C1 segment of cervical spinal cord (tissue), 14 donors: ENCODE measurements at places on chromosomes 7 and 10.
A peak's percentile ranks its signal among the peaks of the same experiment; 100 is the strongest.

GRCh38 chr7:15829691-15830090 is 143.2 kb upstream of the MEOX2 start:
- no peak for DNase-seq

DNA sequence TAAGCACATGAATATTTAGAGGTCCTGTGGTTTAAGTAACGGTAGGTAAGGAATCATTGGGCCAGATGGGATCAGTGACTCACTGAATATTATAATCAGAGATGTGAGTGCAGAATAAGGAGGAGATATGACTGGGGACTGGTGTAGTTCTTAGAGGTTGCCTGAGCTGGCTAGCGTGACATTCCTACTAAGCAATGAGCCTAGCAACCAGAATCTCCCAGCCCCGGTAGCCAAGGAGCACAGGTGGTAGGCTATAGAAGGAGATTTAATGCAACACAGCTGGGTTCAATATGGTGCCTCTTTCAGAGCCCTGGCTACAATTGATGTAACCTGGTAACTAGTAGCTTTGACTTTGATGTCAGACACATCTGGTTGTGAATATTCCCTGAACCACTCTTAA is 641.6 kb downstream of the AUTS2 start:
- no peak for DNase-seq

DNA sequence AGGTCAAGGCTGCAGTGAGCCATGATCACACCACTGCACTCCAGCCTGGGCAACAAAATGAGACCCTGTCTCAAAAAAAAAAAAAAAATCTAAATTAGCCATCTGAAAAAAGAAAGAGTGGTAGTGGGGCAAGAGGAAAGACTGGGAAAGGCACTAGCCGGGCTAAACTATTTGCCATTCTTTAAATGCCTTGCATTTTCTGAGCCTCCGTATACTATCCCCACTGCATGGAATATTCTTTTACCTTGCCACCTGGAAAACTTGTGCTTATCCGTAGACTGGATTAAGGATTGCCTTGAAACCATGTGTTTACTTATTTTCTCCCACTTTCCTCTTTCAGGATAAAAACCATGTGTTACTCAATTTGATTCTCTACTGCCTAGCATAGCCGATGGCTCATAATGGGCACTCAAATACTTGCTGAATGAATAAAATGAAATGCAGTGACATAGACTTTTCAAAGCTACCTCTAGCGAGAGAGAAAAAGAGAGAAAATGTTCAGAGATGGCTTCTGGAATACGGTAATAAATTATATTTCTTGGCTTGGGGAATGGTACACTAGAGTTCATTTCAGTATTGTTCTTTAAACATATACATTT is 30.6 kb downstream of the HYCC1 start:
- no peak for DNase-seq

- no peak for DNase-seq
Observed at GRCh38 chr10:62763155-62763554, 41.4 kb upstream of the ADO start.

GRCh38 chr10:30093303-30093950 is 34.0 kb upstream of the JCAD start:
- no peak for DNase-seq

GRCh38 chr7:41892356-41893100 is 189.6 kb upstream of the INHBA start:
- DNase-seq, result no peak

DNA sequence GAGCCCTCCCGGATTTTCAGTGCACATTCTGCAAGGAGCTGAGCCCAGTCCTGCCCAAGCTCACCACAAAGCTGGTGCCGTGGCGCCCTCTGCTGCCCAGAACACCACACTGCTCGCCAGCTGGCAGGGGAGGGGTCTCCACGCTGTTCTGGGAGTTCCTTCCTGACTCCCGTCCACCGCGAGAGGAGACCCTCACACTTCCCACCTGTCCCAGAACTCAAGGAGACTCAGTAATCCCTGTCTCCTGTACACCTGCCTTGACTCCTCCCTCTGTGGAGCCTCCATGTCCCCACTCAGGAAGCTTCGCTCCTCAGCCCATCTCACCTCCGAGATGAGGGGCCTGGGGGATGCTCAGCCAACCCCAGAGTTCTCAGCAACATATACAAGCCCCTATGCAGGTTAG is 11.3 kb downstream of the C10orf105 start:
- DNase-seq, result no peak

DNA sequence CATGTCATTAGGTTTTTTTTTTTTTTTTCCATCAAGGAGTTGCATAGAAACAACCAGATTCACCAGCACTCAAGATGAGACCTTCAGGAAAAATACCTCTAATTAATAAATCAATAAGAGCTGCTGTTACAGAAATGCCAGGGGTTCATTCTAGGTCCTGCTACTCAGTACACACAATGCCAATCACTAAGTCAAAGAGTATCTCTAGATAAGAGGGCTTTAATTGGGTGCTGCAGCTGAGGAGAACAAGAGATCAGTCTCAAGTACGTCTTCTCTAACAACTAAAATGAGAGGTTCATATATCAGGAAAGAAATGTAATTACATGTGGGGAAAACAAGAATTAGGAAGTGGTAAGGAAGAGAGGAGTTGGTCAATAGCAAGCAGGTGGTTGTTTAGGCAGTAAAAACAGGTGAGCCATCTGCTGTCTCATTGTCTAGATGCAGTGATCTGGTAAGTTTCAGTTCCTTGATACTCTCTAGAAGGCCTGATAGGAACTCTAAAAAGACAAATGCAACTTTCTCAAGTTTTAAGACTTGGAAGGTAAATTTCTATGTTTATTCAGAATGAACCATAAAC is 272.9 kb upstream of the ZWINT start:
- DNase-seq, result no peak

DNA sequence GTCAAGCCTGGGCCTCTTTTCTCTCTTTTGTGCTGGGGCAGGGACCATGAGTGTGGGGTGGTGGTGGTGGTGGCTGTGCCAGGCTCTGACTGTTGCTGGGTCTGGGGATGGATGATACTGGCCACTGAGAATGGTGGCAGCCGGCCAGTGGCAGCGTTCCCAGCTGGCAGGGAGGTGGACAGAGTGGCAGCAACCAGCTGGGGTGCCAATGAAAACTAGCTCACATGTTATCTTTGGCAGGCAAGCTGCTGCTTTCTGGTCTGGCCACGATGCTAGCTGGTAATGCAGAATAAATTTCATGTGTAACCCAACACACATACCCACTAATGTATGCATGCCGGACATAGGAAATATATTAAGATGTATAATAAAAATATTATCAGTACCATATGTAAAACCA is 95.0 kb upstream of the SLC26A5 start:
- DNase-seq, result peak; percentile 92

- no peak for DNase-seq
Observed at GRCh38 chr10:27611236-27611635, 107.1 kb downstream of the RAB18 start.

DNA sequence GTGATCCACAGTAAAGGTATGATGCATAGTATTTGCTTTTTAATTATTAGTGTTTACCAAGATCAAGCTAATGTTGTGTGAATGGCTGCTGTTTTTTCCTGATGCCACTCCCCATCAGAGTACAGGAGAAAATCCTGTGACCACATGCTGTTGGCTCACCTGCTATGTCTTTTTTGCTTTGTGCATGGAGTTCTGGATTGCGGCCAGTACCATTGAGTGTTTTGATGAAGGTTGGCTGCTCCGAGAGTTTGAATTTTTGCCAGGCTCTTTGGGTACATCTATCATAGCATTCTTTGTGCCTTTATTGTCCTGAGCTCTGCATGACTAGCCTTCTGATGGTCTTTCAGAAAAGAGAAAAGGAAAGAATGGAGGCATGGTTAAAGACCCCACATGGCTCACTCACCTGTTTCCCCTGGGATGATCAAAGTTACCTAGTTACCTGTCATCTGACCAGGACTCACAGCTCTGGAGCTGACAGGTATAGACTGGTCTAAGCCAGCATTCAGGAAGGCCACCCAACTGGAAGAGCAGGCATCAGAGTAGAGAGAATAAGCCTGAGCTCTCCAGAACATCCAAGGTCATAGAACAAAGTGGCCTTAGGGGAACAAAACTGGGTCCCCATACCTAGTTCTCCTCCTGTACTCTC is 11.8 kb upstream of the SGPL1 start:
- DNase-seq, result no peak

- no peak for DNase-seq
Observed at GRCh38 chr7:75644589-75644988, 94.2 kb downstream of the HIP1 start.

- no peak for DNase-seq
Observed at GRCh38 chr10:116306847-116307246, 17.4 kb upstream of the CCDC172 start.

DNA sequence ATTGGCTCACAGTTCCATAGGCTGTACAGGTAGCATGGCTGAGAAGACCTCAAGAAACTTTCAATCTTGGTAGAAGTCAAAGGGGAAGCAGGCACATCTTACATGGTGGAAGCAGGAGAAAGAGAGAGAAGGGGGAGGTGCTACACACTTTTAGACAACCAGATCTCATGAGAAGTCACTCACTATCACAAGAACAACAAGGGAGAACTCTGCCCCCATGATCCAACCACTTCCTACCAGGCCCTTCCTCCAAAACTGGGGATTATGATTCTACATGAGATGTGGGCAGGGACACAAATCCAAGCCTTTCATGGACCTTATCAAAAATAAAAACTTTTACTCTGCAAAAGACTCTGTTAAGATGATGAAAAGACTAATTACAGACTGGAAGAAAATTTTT is 183.2 kb upstream of the TRIM24 start:
- no peak for DNase-seq

- DNase-seq, result no peak
Observed at GRCh38 chr10:79070081-79070605, 1.4 kb downstream of the ZMIZ1 start.

DNA sequence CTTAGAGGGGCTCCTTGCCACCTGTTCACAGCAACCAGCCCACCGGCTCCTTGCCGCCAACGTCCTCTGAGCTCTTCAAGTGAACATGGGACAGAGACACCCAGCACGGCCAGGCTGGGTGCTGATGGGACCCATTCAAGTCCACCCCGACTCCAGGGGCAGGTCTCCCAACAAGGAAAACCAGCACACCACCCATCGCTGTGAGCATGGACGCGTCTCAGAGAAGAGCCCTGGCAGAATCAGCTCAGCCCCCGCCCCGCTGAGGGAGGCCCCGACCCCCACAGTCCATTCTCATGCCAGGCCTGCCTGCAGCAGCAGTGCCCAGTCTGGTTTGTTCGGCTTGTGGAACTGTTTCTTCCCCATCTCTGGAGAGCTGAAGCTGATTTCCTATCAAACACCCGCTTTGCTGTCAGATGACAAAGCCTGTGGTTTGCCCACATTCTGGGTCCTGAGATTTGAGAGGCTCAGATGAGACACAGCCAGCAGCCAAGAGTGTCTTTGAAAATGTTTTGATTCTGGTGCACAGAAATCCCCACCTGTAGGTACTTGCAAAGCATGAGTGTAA is 216.6 kb downstream of the ZMYND11 start:
- DNase-seq, result no peak

DNA sequence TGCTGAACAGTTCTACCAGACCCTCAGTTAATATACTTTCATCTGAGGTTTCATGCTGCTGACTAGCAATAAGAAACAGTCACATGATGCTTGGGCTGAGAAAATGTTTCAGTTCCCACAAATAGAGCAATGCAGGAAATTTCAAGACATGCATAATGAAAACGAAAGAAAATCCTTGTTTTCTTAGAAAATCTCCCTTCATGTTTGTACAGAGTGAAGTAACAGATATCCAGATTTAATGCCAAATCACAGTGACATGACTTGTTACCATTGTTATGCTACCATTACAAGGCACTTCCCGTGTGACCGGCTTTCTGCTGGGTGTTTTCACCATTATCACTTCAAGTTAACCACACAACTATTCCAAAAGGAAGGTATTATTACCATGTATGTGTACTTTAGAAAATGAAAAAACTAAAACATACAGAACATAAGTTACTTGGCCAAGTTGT is 121.7 kb downstream of the DOCK4 start:
- no peak for DNase-seq

DNA sequence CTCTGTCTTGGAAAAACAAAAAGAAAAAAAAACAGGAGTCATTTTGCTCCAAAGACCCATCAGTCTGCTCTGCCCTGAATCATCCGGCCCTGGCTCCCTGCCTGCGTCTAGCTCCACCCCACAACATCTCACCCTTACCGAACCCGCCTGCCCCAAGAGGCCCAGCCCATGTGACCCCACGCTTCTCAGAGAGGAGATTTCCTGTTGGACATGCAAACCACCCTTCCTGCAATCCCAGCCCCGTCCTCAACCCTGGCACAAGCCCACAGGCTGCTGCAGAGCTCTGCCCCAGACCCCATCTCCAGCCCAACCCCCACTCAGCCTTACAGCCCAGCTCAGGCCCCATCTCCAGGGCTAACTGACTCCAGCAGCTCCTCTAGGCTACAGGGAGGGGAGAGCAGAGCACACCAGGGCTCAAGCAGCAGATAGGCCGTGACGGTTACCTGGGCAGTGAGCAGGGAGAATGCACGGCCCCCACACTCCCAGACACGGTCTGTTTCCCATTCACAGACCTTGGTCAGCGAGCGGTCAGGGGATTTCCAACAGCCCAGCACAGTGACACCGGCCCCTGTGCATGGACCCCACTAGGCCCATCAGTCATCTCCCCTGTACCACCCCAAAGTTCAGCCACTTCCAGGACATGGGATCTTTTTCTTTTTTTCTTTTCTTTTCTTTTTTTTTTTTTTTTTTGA is 69.9 kb upstream of the GTF2I start:
- DNase-seq, result peak; percentile 32

- DNase-seq, result no peak
Observed at GRCh38 chr7:134616611-134617010, 30.0 kb upstream of the BPGM start.

DNA sequence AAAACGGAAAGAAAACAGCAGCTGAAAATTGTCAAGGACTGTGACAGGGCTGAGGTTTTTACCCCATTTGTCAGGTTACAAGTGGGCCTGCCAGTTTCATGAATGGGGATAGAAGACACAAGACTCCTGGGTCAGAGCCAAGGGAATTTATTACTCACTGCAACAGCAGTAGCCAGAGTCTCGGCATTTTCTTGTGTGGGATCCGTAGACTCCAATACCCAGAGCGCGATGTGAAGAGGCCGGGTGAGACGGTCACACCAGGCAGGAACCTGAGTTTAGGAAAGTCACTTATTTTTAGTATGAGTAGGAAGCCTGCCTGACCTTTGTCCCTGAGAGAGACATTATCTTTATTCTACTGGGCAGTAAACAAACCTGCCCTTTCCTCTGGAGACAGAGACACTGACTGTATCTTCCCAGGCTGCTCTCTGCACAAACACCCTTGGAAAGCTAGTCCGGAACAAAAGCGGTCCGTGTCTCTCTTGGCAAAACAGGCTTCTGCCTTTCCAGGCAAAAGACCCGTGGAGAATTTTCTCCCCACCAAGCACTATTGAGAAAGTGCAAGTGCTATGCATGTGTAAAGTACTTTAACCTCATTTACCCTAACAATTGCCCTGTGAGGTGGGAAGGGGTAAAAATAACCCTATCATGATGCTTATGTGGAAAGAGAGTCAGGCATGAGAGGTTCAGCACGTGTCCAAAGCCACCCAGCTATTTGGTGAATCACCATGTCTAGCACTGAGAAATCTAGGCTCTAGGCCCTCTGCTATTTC is 58.4 kb downstream of the JCAD start:
- DNase-seq, result no peak

GRCh38 chr7:69388452-69389137 is 209.7 kb upstream of the AUTS2 start:
- DNase-seq, result no peak

GRCh38 chr7:1856161-1856887 is 186.2 kb downstream of the ELFN1 start:
- DNase-seq, result no peak
